GM18507 (cell line): ENCODE measurements at places on chromosomes 7 and 10.

DNA sequence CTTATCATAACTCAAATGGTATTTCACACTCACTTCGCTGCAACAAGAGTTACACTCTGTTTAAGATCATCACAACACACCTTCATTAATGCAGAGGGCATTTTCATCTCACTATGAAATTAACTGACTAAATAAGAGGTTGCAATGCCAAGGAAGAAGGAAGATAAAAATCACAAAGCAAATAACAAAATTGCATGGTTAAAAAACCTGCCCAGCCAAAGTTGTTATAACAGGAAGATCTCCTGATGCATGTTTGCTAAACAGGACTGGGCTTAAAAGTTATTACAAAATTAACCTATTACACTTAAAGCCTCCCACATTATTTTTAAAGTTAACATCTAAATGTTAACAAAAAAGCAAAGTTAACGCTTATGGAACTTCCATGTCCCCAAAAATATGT lies 11.8 kb downstream of the FAM13C start:
- DNase-seq = no peak

DNA sequence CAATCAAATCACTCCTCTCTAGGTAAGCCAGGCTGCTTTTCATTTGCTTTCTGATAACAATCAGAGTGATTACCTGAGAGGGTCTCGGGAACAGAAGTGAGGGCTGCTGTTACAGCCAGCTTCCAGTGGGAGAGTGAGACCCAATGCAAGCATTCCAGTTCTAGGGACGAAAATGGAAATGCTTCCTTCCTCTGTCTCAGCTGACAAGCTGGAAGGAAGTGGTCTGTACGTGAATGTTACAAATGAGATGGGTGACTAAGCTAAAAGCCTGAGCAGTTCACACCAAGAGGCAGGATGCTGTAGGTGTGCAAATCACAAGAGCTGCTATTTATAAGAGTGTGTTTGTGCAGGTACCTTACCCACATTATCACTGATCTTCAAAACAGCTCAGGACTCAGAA lies 772.4 kb downstream of the GRID1 start:
- DNase-seq = no peak

DNA sequence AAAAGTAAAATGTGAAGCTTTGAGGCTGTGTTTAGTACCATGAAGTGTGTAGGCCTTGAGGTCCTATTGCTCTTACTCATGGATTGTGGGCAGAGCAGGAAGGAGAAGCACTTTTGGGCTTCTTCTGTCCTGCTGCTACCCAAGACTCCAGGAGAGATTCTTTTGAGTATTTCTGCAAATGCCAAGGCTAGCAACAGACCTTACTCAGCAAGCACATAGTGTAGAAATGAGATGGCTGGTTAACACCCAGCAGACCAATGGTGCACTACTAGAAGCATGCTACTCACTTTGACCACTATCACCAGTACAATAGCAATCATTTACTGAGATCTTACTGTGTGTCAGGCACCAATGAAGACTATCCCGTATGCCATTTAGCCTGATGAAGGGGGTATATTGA lies 3.2 kb downstream of the PLPP4 start:
- no peak for DNase-seq

DNA sequence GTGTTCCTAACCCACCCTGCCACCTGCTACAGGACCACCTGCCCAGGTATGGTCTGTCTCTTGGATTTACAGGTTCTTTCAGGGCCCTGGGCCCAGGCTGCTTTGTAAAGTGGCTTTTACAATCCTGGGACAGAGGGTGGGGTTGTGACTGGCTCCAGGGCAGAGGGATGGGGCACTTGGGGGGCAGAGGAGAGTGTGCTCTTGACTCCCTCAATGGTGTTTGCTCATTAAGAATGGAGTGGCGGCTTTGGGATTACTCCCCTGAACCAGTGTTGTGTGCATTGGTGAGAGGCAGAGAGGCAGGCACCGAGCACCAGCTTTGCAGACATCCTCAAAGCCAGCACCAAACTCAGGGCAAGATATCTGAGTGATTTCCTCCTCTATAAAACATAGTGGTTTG lies 43.5 kb downstream of the VWA2 start:
- DNase-seq = no peak

DNA sequence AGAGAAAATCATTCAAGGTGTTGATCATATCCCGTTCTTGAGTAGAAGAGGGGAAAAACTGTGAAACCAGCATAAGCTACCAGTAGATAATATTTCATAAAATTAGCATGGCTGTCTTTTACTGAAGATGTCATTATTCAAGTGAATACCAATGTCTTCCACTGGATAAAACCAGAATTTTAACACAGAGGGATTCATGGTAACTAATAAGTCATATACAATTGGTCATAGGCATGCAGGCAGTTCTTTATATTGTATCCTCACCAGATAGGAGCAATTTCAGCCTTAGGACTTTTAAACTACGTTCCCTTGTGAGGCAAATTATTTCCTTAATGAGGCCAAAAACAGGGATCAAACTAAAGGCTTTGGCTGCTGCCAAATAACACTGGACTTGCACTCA lies 202.3 kb upstream of the PITRM1 start:
- no peak for DNase-seq

GRCh38 chr7:76241141-76241540 lies 39.4 kb downstream of the SRRM3 start:
- DNase-seq = no peak

GRCh38 chr7:151336027-151336708 lies 5.4 kb upstream of the NUB1 start:
- no peak for DNase-seq

- no peak for DNase-seq
These were observed 1003.7 kb downstream of the LRMDA start for GRCh38 chr10:76435157-76435556.

DNA sequence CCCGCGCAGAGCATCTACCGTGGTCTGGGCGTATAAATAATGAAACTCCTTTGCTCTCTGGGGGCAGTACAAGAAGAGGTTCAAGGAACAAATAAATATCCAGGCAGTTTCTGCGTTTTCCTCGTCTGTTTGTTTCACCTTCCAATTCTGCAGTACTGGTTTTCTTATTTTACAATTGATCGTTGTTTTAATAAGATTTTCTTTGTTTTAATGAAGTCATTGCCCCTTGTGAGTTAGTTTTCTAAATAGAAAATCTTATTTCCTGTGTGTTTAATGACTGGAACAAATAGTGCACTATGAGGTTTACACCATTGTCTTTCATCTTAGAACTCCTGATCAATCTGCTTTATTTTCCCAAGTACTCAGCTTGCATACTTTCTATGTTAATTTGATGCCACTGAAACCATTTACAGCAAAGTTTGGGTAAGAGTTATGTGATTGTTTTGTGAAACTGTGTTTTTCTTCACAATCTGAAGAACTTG lies 1.2 kb downstream of the PLEKHA1 start:
- DNase-seq = no peak

- no peak for DNase-seq
These were observed 32.0 kb downstream of the EXOC6 start for GRCh38 chr10:92880233-92880861.

GRCh38 chr10:51960494-51960895 lies 261.1 kb upstream of the CSTF2T start:
- no peak for DNase-seq

DNA sequence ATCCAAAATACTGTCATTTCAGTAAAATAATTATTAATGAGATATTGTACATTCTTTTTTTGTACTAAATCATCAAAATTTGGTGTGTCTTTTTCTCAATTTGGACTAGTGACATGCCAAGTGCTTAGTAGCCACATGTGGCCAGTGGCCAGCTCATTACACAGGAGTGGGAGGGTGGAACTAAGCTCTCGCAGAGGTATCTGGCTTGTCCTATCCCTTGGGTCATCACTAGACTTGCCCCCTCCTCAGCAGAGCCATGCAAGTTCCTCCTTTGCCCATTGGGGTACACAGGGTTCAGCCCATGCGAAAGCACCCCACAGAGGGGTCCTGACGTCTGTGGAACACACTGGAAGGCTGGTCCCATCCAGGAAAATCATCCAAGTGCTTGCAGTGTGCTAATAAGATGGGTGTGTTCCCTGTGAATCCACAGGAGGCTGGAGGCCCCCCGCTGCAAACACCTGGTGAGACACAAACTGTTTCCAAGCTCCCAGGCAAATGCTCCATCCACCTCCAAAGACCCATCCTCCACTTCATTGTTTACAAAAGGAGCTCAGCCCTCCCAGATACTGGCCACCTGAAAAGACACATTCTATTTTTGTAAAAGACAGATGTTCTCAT lies 1.3 kb downstream of the ARHGAP22 start:
- DNase-seq = no peak

GRCh38 chr7:146690987-146691386 lies 574.4 kb downstream of the CNTNAP2 start:
- no peak for DNase-seq

- DNase-seq = no peak
These were observed 13.9 kb downstream of the VCL start for GRCh38 chr10:74011770-74012169.

GRCh38 chr7:71740174-71740560 lies 608.2 kb downstream of the GALNT17 start:
- no peak for DNase-seq

DNA sequence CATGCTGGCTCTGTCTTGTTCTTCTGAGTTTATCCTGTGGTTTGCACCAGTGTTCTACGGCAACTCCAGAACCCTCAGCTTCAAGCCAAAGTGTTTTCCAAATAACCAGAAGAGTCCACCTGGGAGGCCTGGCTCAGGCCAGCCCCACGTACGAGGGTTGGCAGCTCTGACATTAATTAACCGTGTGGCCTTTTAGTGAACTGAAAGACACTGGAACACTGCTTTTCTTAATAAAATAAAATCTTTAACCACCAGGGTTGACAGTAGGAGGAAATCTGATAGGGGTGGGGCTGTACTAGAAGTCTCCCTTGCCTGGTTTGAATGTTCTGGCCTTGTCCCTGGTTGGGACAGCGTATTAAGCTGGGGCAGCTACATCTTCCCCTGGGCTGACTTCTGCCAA lies 64.9 kb downstream of the SYPL1 start:
- no peak for DNase-seq

DNA sequence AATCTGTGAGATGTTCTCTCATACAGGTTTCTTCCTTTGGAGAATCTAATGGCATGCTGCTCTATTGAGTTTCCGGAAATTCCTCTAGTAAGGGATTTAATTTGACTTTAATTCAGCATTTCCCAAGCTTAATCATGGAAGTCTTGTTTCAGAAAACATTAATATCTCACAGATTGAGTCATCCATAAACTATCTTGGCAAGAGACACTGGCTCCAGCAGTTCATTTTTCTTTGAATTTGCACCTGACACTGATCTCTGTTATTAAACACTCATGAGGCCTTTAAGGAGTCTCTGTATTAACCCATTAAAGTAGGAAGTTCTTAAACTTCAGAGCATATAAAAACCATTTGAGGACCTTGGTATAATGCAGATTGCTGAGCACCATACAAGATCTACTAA lies 3.6 kb upstream of the ITGB8 start:
- no peak for DNase-seq

DNA sequence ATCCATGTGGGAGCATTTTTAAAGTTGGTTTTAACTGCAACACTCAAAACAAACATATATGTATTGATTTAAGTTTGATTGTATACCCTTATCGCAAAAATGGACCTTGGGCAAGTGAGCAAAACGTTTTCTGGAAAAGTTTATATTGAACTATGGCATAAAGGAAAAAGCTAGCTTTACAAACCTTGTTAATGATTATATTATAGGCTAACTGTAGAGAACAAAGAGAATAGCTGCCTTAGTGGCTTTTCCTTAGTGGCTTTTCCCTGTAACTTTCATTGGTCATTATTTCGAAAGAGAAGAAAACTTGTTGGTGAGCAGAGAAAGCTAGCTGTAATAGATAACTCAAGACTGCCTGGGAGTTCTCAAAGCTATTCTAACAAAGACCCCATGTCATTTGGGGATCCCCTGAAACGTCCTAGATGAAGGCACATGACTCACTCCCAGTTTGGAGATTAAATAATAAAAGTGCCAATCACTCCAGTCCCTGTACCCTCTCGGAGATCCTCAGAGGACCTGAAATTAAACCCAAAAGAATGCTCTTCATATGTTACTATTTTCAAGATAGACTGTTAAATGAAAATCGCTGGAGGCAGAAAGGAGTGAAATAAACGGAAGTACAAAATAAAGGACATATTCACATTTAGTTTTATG lies 92.1 kb downstream of the SRI start:
- DNase-seq = no peak

DNA sequence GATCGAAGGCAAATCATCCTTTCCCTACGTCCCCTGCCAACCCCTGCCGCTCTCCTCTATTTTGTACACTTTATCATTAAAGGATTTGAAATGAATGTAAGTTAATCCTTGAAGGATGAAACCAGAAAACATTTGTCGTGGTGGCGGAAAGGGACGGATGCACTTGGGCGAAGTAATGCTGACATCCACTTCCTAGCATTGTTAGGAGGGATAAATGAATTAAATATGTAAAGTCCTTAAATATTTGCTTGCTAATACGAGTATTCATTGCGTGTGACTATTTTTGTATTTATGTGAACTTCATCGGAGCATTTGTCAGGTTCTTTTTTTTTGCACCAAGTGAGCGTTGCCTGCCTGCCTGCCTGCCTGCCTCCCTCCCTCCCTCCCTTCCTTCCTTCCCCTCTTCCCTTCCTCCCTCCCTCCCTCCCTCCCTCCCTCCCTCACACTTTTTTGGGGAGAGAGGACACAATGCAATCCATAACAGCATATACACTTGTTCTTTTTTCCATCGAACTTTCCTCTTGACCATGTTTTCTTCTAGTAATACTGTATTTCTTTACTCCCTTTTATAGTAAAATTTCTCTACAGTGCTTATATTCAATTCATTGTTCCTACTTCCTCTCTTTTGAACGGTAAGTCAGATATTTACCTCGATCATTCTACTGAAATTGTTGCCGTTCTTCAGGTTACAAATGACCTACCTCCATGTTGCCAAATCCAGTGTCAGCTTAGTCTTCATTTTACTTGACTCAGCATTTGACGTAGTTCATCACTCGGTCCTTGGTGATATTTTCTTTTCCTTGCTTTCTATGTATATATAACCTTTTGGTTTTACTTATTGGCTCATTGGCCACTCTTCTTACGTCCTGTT lies 831 bp downstream of the CCDC7 start:
- no peak for DNase-seq

DNA sequence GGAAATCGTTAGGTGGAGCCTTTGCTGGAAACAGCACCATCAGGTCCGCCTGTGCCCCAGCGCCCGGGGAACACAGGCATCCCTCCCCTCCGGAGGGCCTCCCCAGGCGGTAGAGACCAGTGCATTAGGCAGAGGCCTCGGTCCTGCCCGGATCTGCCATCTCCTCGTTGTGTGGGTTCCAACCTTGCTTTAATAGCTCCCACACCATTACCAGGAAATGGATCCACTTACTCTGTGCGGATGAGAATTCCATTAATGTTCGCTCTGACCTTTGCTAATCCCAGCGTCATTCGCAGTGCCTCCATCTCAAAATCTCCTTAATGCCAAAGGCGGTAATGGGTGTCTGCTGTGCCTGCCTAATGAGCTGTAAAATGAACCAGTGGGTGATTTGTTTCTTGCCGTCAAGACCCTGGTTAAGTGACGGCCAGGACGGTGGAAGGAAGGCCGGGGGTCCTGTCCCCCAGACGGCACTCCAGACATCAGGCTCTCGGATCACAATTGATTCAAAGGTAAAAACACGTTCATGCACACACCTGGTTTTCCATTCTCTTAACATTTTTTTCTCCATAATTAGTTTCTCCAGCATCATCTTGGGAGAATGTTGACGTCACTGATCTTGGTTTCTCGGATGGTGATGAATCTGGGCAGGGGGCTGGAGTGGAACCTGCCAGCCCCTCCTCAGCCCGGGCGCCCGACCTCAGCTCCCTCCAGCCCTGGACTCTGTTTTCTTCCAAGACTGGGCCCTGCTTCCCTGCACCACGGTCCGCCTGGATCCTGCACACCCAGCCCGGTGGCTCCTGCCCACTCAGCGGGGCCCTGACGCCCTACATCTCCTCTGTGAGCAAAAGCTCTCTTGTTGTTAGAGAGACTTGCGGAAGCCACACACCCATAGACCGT lies 22.8 kb upstream of the FAM20C start:
- DNase-seq = no peak
